ENCODE measurements at places on chromosomes 12 and 14.

GRCh38 chr12:30213166-30213565 lies 429.4 kb upstream of the TMTC1 start:
- no peak for DNase-seq

- no peak for DNase-seq
Observed at GRCh38 chr12:131105351-131105735, 151.6 kb downstream of the ADGRD1 start.

- no peak for DNase-seq
Observed at GRCh38 chr14:34059037-34059924, 108.4 kb upstream of the EGLN3 start.

GRCh38 chr12:115149685-115150378 lies 465.9 kb upstream of the TBX3 start:
- DNase-seq: peak; percentile 85

GRCh38 chr12:27779416-27779919 lies 565 bp upstream of the KLHL42 start:
- DNase-seq: no peak

Data from GM04504 (cell line).